T-helper 1 cell (primary cell): ENCODE measurements at places on chromosomes 4 and X.
A peak's percentile ranks its signal among the peaks of the same experiment; 100 is the strongest.

- no peak for DNase-seq
These were observed 17.9 kb downstream of the CNOT6L start for GRCh38 chr4:77801260-77801608.

GRCh38 chrX:74924449-74925224 lies 615 bp downstream of the NEXMIF start:
- peak; percentile 20 for DNase-seq

- no peak for DNase-seq
These were observed 99.0 kb upstream of the GPR34 start for GRCh38 chrX:41589634-41590270.

- DNase-seq, result no peak
These were observed 80.3 kb downstream of the GPC4 start for GRCh38 chrX:133335027-133335426.

DNA sequence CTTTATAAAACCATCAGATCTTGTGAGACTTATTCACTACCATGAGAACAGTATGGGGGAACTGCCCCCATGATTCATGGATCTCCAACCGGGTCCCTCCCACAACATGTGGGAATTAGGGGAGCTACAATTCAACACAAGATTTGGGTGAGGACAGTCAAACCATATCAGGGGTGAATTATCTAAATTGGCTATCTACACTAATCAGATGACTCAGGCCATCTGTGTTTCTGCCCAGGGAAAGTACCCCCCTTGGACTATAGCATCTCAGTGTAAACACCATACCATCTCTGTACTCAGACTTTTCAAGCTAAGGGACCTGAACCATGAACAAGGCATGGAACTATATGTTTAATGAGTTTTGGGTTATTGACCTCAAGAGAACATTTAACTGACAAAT lies 76.8 kb downstream of the LNX1 start:
- DNase-seq, result no peak

- no peak for DNase-seq
These were observed 21.1 kb upstream of the HSFX4 start for GRCh38 chrX:149908308-149908707.

DNA sequence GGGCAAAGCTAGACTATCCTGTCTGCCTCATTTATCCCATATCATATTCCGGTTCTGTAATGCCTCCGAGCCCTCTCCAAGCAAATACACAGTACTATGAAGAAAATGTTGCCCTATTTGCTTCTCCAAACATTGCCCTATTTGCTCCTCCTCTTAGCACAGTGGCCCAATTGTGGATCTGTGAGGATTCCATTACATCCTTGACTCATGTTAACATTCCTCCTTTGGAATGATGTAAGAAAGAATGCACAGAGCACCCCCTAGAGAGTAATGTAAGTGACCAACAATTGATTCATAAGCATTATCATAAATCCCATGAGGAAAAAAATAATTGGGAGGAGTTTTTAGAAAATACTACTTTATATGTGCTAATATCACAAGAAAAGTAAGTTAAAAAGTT lies 11.3 kb upstream of the BTC start:
- no peak for DNase-seq

DNA sequence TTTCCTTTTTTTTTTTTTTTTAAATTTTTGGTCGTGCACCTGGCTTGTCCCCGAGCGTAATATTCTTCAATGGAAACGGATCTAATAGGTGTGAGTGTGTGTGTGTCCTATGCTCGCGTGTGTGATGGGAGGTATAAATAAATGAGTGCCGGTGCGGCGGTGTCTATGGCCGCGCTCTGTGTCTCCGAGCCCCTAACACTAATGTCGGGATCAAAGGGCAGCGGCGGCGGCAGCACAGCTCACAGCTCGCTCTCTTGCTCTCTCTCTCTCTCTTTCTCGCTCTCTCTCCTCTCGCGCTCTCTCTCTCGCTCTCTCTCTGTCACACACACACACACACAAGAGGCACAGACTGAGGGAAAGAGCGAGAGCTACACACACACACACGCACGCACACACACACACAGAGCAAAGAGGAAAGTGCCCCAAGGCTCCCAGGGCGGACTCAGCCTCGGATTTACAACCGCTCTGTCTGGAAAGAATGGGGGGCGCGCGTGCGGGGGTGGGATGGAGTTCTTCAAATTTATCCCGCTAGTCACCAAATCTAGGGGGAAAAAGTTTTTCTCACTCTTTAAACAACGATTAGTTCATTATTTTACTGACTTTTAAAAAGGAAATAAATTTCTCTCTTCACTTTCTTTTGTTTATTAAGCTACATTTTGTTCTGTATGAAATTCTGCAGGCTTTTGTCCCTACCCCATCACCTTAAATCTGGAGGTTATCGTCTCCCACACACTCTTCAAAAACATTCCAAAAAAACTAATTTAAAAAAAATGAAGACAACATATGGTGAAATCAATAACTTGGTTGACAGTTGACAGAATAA lies at the start of gene ZNF827:
TSS of gene ZNF827 (minus strand) at position 206 of the 823 bp plus-strand sequence. CDS start 416 bp downstream, outside the sequence.
- peak; percentile 44 for DNase-seq

DNA sequence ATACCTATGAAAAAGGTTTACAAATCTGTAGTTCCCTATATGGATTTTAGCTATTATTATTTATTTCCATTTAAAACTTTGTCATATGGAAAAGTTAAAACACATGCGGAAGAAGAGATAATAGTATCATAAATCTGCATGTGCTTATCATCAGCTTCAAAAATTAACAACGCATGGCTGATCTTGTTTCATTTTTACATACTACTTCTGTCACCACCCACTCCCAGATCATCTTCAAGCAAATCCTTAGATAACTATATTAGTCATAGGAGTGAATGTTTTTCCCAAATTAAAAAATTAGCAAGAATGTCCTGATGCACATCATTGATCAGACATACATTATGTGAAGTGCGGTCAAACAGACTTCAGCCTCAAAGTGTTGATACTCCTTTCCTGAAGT lies 24.6 kb upstream of the MOB1B start:
- DNase-seq, result no peak
